Kidney glomerular epithelial cell (primary cell): ENCODE measurements at places on chromosomes 7 and 10.

DNA sequence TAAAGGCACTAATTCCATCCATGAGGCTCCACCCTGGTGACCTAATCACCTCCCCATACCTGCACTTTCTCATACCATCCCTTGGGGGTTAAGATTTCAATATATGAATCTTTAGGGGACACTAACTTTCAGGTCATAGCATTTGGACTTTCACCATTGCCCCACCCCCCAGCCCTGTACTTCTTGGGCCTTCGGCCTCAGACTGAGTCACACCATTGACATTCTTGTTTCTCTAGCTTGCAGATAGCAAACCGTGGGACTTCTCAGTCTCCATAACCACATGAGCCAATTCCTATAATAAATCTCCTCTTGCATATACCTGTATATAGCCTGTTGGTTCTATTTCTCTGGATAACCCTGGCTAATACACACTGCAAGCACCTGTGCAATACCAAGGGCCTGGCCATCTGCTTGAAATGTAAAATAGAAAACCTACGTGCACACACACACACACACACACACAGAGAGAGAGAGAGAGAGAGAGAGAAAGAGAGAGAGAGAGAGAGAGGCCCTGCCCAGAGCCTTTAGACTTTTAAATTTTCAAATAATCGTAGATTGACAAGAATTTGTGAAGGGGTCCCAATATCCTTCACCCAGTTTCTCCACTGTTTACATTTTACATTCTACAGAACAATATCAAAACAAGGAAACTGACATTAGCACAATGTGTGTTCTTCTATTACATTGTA, 25.3 kb downstream of the ANXA8 start:
- no peak for DNase-seq

GRCh38 chr7:5322621-5323410, 40.1 kb downstream of the SLC29A4 start:
- no peak for DNase-seq

- DNase-seq: peak; percentile 76
Measured at GRCh38 chr7:16271990-16272665, 149.2 kb downstream of the CRPPA start.

DNA sequence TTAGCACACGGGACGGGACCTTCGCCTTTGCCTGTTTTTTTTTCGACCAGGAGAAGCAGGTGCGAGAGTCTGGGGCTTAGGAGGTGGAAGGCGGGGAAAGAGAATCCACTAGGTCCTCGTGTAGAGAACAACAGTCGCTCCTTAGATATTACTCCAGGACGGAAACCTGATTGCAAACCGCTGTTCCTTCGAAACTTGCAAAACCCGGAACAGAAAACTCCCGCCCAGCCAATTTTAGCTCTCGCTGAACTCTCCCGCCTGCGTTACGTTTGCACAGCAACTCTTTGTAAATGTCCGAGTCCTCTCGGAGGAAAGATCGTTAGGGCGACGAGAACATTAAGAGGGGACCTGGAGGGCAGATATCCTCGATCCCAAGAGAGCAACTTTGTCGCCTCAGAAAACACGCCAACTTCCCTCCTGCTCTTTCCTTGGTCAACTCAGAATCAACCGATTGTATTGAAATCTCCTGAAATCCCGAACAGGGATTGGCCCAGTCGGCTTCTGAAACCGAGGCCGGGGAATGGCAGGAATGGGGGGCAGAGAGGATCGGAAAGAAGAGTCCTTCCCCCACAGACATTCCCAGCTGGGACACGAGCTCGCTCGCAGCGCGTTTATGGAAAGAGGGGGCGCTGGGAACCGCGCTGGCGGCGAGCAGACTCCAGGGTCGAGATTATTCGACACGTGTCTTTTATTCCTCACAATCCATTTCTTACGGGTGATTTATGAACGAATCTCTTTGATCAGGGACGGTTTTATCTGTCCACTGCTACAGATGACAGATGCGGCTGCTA, 9.9 kb downstream of the TWIST1 start:
- DNase-seq: no peak

DNA sequence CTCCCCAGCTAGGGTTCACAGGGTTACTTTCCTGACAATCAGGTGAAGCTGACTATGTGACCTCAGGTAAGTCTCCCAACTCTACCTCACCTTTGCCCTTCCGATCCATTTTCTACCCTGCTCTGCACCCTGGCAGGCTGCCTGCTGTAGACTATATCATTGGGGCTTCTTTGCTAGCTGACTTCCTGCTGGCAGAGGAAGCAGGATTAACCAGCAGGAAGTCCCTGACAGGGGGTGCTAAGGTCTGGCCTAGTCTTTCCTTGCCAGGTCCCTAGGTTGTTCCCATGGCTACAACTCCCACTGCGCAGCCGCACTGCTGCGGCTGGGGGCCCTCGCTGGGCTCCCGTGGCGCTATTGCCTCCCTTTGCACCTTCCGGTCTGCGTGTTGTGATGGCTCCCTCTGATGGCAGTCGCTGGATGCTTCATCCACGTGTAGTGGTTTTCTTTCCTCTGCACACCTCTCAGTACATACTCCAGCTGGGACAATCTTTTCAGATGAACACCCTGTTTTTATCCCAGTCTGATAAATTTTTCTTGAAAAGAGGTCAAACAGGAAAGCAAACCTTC, 365.9 kb downstream of the REEP3 start:
- no peak for DNase-seq

- no peak for DNase-seq
Measured at GRCh38 chr10:128187788-128188185, 61.6 kb upstream of the MKI67 start.

DNA sequence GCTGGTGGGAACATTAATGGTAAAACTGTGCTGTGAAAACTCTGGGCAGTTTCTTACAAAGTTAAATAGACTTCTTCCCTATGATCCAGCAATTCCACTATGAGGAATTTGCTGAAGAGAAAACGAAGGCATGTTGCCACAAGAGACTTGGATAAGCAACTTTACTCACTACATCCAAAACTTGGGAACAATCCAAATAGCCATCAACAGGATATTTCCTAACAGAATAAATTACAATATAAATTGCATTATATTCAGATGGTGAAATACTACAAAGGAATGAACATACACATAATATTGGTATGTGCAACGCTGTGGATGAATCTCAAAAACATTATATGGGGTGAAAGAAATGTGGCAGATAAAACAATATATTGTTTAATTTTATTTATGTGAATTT, 21.4 kb upstream of the MKI67 start:
- no peak for DNase-seq

DNA sequence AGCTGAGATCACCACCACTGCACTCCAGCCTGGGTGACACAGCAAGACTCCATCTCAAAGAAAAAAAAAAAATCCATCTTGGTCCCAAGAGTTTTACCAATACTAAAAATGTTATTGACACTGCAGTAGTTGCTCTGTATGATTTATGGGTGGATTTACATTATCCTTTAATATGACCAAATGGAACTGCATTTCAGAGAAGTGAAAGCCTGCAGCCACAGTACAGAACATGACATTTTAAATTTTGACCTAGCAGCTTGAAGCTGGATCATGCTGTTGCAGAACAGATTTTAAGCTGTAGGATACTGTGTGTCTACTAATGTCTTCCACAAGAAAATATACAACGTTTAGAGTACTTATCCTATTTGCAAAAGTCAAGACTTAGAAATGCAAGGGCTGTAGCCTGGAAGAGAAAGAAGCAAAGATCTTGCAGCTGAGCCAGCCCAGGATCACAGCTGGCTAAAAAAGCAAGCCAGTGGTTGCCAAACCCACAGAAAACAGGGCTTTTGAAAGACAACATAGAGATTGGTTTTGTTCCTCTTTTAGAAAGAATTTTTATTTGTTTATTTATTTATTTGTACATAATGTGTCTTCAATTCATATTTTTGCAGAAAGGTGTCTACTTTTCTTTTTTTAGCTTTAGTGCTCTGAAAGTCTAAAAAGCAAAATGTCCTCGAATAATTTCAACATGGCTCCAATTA, 55.2 kb upstream of the WNT16 start:
- no peak for DNase-seq

- DNase-seq: no peak
Measured at GRCh38 chr10:96609510-96609909, 22.7 kb upstream of the TM9SF3 start.

- DNase-seq: no peak
Measured at GRCh38 chr10:36764823-36765222, 360.6 kb upstream of the ANKRD30A start.

DNA sequence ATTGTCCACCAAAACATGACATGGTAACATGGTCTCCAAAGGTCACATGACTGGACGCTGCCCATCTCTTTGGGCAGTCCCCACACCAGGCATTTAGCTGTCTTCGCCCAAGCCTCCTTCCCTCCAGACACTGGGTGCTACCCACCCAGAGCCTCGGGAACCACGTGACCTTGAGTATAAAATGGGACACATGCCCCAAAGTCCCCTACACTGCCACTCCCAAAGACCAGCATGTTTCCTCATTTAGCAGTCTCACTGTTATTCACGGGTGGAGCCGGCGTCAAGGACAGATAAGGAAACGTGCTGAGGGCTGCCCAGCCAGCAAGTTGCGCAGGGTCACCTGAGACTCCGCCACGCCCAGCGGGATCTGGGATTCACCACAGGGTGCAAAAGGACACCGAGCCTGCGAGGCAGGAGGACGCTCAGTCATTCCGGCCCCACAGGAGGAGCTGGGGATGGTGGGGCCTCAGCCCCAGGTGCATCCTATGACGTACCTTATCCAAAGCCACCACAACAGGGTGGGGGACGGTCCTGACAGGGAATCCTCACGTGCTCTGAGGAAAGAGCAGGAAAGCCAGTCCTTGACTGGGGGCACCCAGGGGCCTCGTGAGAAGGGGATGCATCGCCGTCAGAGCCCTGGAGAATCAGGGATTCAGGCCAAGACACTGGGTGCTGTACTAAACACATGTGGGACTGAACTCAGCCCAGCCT, 226.9 kb downstream of the TNS3 start:
- DNase-seq: no peak

DNA sequence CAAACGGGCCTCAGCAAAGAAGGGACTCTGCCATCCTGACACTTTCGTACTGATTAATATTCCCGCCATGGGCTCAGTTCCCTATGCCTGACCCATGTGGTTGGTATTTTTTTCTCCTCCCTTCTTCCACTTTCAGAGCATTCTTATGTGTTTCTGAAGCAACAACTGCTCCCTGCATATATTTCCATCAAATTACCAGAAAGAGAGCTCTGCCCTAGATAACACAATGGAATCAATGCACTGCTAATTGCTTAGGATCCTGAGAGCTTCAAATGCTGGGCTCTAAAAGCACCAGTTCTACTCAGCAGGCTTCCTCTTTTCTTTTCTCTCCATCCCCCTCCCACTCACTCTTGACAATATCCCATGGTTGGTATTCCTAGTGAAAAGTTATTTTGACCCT, 5.3 kb downstream of the TECTB start:
- DNase-seq: no peak

- DNase-seq: no peak
Measured at GRCh38 chr7:128732521-128733277, 6.5 kb upstream of the CALU start.

GRCh38 chr7:108165723-108166122, 35.6 kb upstream of the LAMB4 start:
- DNase-seq: no peak

GRCh38 chr7:143882020-143882603, 19.9 kb downstream of the TCAF1 start:
- DNase-seq: no peak

GRCh38 chr10:101767600-101767945, 8.3 kb downstream of the FGF8 start:
- DNase-seq: no peak

DNA sequence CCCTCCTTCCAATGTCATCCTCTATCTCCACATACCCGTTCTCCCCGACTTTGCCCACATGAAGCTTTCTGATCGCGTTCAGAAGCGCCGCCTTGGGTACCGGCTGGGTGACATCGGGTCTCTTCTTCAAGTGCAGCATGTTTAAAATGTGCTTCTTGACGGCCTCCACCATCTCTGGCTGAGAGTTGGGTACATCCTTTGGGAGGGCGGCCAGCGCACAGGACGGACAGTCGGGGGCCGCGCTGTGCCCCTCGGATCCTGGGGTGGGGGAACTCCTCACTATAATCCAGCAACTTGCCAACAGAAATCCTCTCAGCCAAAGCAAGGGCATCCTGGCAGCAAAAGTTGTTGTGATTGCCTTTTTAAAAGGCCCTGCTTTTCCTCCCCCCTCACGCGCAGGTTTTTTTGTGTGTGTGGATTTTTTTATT, 2.8 kb downstream of the INHBA start:
- no peak for DNase-seq

DNA sequence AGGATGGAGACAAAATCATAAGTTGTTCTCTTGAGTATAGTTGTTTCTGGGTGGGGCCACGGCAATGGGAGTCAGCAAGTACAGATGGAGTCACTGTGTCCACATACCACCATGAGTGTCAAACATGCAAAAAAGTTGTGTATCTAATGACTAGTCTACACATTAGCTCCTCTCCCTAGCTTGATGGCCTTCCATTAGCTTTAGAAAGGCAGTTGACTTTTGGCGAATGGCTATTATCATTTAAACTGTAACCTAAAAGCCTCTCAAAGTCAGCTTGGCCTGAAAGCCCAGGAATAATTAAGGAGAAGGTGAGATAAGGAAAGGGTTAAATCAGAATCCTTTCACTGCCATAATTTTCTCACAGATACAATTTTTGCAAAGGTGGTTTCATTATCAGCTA, 95.5 kb upstream of the MEOX2 start:
- no peak for DNase-seq

DNA sequence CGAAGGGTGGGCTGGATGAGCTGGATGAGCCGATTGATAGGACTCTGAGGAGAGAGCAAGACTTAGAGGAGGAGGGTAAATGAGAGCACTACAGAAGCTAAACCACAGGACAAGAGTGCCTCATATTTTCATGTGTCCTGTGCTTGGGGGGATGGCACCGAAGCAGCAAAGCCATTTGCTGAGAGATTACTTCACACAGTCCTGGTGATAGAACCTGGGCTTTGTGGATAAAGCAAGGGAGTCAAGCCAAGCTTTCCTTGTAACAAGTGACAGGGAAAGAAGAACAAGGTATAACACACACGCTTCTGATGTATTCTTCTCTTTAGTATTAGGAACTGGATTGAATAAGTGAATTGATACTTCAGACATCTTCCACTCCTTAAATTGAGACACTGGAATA, 253.7 kb downstream of the ANKRD7 start:
- no peak for DNase-seq

DNA sequence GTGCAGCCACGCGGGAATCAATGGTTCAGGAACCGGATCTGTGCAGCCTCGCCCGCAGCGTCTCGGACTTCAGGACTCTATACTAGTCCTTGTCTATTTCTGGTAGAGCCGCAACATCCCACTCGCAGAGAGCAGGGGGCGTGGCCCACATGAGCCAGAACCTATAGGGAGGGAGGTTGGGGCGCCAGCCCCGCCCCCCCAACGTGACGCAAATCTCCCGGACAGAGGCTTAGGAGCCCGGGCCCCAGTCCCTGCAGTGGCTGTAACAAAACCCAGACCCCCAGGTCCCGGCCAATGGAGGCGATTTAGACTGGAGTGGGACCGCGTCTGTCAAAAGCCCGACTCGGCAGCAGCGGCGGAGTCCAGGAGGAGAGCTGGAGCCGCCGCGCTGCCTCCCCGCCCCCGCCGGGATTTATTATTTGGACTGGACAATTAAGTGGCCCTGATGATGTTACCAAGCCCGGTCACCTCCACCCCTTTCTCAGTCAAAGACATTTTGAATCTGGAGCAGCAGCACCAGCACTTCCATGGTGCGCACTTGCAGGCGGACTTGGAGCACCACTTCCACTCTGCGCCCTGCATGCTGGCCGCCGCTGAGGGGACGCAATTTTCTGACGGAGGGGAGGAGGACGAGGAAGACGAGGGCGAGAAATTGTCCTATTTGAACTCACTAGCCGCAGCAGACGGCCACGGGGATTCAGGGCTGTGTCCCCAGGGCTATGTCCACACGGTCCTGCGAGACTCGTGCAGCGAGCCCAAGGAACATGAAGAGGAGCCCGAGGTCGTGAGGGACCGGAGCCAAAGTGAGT, at the start of gene NKX2-3:
Gene NKX2-3, plus strand, starts transcription at position 256 of the 809 bp plus-strand sequence. Its CDS starts 190 bp downstream, at position 446.
- no peak for DNase-seq
